ENCODE measurements at places on chromosomes 12 and 14.

- DNase-seq: no peak
These were observed 144.4 kb downstream of the CAND1 start for GRCh38 chr12:67413577-67413976.

- DNase-seq: no peak
These were observed 76.4 kb upstream of the RMST start for GRCh38 chr12:97386133-97386581.

DNA sequence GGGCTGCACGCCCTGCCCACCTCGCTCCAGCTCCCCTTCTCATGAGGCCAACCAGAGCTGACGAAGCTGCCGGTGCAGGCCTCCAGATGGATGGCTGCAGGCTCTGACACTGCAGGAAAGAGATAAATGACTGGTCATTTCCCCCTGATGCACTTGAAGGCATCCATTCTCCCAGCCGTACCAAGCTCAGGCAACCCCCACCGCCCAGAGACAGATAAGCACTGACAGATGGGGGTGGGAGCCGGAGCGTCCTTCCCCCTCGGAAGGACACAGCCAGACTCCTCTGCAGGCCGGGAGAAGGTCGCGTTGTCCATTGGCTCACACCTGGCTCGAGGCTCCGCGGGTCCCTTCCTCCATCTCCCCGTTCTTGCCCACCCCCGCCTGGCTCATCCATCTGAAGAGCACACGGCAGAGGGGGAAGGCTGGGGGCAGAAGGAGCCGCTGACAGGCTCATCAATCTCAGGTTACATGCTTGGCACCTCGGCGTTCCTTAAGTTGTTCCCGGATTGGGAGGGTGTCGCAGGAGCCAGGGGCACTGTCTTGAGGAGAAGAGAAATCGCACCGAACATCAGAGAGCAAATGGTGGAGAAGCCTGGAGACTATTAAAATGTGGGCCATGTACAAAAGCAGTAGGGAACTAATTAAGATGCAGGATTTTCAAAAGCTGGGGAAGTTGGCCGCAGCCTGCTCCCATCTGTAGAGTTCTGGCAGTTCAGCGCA is 151.6 kb downstream of the DPF3 start:
- DNase-seq: no peak

- no peak for DNase-seq
These were observed 1.2 kb downstream of the SRGAP1 start for GRCh38 chr12:63845726-63846125.

GRCh38 chr14:41900644-41901043 is 294.0 kb downstream of the LRFN5 start:
- no peak for DNase-seq

- no peak for DNase-seq
These were observed 2.4 kb downstream of the VRK1 start for GRCh38 chr14:96799489-96800054.

DNA sequence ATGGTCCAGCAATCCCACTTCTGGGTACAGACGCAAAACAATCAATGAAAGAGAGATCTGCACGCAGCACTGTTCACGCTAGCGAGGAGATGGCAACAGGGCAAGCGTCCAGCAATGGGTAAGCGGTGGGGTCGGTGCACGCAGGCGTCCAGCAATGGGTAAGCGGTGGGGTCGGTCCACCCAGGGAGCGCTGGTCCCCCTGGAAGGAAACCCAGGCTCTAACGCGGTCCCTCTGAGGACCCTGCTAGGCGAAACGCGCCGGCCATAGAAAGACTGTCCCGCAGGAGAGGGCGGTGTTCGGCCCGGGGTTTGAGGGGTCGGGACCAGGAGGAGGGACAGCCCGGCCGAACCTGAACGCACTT is 618 bp upstream of the PGAM5 start:
- no peak for DNase-seq

DNA sequence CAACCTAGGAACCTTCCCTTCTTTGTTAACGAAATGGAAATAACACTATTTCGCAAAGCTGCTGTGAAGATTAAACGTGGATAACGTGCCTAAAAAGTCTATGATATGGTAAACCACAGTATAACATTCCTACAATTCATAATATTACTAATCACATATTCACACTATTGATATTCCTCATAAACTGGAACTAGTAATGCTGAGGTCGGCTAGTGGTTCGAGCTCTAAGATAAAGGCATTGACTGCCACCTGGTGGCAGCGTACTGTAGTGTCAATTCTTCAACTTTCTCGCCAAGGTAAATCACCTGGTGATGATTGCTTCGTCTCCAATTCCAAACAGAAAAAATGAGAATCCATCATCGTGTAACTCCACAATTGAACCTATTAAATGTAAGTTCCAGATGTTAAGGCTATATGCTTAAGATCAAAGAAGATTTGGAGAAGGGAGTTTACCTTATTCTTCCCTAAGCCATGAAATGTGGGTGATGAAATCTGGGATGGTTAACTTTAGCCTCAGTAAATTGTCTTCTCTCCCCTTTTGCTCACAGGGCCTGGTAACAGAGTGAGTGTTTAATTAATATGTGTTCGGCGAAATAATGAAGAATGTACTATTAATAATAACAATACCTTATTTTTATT is 197.5 kb upstream of the TMEM132C start:
- no peak for DNase-seq

DNA sequence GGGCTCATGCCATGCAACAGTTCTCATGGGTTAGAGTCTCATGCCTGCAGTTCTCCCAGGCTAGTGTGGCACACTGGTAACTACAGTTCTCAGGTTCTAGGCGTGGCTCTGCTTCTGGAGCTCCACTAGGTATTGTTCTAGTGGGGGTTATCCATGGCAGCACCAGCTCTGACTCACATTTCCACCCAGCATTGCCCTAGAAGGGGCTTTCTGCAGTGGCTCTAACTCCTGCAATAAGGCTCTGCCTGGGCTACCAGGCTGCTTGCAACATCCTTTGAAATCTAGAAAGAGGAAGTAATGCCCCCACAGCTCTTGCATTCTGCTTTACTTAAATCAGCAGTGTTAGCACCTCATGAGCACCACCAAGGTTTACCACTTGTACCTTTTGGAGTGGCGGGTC is 220.3 kb upstream of the ARID2 start:
- DNase-seq: no peak

- DNase-seq: no peak
These were observed 128.4 kb downstream of the GALC start for GRCh38 chr14:87864356-87865270.

- no peak for DNase-seq
These were observed 14.8 kb downstream of the SH2B3 start for GRCh38 chr12:111420494-111420893.

DNA sequence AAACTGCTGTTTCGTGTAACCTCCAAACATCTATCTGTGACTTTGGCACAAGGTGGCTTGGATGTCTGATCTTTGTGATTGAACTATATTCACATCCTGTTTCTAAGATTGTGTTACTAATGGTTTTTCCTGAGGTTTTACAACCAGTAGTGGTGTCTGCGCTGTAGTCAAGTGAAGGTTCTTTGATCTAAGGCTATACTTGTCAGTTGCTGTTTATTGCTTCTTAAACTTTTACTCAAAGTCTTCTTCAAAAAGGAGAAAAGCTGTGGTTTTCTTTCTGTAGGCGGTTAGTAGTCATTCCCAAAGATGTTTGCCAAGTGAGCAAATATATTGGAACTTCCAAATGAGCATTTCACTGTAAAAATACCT is 12.3 kb upstream of the CALM1 start:
- DNase-seq: no peak

- no peak for DNase-seq
These were observed 8.8 kb upstream of the PHC1 start for GRCh38 chr12:8905546-8905945.

DNA sequence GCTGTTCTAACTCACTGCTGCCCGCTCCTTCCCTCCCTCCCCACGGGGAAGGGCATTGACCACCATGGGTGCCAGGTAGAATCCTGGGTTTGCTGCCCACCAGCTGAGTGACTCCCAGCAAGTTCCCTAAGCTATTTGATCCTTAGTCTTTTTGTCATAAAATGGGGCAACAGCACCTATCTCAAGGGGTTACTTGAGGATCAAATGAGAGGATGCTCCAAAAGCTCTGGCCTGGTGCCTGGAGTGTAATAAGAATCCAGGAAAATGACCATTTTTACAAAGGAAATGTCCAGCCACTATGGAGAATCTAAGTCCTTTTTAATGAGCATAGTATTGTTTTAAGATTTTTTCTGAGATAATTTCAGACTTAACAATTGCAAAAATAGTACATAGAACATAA is 61.4 kb upstream of the CMKLR1 start:
- DNase-seq: no peak

- DNase-seq: no peak
These were observed 535.8 kb downstream of the NRXN3 start for GRCh38 chr14:78705989-78706388.

- DNase-seq: no peak
These were observed 9.0 kb downstream of the BCL11B start for GRCh38 chr14:99262977-99263448.

- no peak for DNase-seq
These were observed 62.9 kb upstream of the ATP2A2 start for GRCh38 chr12:110217996-110218674.
